ENCODE measurements at places on chromosomes 5 and 9.
A peak's percentile ranks its signal among the peaks of the same experiment; 100 is the strongest.

GRCh38 chr5:77638763-77639671, 504 bp upstream of the OTP start:
- no peak for DNase-seq

DNA sequence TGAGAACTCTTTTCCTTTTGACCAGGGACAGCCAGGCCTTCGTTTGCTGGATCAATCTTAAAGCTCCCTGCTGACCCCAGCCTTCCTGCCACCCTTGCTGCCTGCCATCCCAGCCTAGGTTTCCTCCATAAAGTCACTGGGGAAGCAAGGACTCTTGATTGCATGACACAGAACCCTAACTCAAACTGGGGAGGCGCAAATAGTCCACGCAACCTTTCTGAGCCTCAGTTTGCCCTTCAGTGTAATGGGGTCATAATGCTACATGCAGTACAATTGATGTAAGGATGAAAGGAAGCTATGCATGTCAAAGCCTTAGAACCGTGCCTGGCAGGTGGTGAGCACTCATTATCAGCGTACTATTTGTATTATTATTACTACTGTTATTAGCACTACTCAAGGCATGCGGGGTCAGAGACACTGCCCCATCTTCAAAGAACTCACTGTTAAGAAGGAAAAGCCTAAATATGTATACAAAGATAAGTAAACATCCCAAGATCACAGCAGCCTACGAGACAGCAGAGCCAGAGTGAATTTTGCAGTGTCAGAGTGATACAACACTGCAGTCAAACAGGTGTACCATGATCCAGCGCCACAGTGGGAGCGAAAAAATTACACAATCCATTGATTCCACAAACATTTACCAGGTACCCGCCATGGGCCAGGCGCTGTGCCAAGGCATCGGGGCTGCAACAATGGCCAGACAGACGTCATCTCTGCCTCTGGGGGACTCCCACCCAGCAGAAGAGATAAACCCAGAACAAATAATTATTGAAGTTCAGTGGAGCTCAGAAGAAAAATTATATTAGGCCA, 16.9 kb upstream of the CPLX2 start:
- DNase-seq, result no peak

- DNase-seq, result no peak
Observed at GRCh38 chr5:7970816-7971215, 101.9 kb downstream of the MTRR start.

- DNase-seq, result no peak
Observed at GRCh38 chr9:76433836-76434235, 25.1 kb upstream of the GCNT1 start.

DNA sequence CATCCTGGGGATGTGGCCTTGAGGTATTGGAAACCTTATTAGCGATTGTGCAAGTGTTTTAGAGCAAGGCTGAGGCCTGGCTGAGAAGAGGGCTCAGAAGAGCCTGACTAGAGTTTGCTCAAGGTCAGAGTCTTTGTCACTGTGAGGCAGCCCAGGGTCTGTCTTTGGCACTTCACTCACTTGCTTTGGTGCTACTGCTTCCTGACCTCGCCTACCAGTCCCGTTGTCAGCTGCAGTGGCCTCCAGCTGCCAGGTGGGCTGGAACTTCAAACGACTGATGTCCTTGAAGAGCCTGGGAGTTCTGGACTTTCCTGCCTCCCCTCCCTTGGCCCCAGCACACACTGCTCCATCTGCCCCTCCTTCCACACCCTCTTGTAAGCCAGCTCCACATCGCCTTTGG, 228.0 kb downstream of the SNX18 start:
- DNase-seq, result no peak

- peak; percentile 43 for DNase-seq
Observed at GRCh38 chr5:7745882-7746610, 104.9 kb downstream of the CFAP90 start.

DNA sequence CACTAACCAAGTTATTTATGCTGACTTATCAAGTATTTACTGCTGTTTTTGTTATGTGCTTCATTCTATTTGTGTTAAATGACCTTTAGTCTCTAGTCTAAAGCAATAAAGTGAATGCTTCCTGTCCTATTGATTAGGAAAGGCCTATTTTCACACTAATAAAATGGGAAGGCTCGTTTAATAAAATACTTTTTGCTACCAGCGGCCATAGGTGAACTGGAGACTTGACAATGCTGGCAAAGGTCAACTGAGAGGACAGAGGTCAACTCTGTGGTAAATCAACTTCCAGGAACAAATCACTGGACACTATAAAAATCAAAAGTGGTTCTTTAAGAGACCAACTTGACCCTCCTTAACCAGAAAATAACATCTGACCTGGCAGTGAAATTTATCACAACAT, 634.3 kb downstream of the ISL1 start:
- no peak for DNase-seq

GRCh38 chr5:76542887-76543690, 80.1 kb downstream of the F2RL2 start:
- peak; percentile 77 for DNase-seq

DNA sequence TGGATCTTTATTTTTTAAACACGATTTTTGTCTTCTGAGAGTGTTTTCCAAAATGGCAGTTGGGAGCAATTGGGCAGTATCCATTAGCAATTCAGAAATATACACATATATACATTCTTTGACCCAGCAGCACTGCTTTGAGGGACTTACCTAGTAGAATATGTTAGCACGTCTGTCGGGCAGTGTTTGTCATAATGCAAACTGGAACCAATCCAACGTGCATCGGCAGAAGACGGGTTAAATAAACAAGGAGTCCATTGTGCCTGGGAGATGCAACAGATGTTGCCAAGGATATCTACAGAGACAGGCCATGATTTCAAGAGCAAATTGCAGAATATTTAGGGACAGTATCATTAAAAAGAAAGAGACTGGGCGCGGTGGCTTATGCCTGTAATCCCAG, 107.0 kb downstream of the COL5A1 start:
- DNase-seq, result no peak

- no peak for DNase-seq
Observed at GRCh38 chr9:6305954-6306563, 22.1 kb upstream of the TPD52L3 start.

DNA sequence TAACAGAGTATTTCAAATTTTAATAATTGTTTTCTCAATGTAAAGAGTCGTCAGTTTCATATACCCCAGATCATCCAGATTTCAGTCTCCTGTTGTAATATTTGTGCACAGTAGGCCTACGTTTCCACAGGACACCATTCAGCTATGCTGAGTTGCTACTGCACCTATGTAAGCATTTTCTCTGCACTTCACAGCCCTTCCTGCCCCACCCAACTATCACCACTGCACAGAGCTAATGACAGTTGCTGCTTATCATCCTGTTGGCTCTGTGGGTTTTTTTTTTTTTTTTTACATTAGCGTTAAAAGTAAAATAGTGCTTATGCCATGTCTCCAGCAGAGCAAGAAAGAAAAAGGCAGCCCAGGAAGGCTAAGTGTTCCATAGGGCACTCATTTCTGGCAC, 5.9 kb upstream of the PRKACG start:
- no peak for DNase-seq

GRCh38 chr5:147874910-147875367, 3.6 kb upstream of the SCGB3A2 start:
- DNase-seq, result no peak

DNA sequence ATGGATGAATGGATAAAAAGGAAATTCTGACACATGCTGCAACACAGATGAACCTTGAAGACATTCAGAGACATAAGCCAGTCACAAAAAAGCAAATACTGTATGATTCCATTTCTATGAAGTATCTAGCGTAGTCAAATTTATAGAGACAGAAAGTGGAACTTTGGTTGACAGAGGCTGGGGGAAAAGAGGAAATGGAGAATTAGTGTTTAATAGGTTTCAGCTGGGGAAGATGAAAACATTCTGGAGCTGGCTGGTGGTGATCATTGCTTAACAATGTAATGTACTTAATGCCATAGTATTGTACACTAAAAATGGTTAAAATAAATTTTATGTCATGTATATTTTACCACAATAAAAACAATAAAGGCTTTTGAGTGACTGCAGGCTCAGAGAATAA, 24.2 kb downstream of the PPIC start:
- DNase-seq, result no peak

DNA sequence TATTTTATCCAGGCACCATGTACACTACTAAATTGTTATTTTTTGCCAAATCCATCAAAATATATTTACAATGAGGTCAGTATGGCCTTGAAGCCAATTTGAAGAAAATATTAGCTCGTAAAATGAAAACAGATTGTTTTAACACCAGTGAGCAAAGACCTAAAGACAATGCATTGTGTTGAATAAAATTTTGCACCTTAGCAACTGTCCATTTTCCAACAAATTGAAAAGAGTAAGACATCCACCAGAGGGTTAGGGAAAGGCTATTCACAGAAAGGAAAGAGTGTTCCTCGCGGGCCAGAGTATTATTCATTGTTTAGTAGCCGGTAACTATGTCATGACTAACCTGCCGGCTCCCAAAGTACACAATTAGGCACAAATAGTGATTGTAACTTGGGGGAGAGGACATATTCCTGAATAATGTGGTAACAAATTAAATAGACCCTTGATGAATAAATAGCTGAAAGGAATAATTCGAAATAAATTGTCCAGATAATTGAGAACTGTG, 213.3 kb downstream of the DNAH5 start:
- no peak for DNase-seq

GRCh38 chr9:128523199-128523925, 18.8 kb downstream of the GLE1 start:
- DNase-seq, result no peak

- no peak for DNase-seq
Observed at GRCh38 chr9:76357555-76357954, 36.7 kb downstream of the RFK start.

- no peak for DNase-seq
Observed at GRCh38 chr9:35791297-35791921, at the start of gene NPR2. Gene NPR2 (plus strand): TSS chr9:35791591. CDS start chr9:35792409, 818 bp downstream.

DNA sequence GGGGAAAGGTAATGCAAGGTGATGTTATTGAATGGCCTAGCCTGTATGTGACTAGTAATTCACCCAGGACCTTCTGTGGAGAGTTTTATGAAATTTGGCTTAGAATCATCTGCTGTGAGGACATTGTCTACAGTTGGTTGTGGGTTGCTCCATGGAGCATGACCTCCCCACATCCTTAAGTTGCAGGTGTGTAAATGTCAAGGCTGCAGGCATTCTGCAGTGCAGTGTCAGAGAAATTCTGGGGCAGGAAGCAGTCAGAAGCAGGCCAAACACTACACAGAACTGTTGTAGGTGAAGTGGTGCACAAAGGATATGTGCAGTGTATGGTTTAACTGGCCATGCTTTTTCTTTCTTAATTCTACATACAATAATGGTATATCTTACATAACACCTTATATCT, 588.3 kb downstream of the EBF1 start:
- no peak for DNase-seq

DNA sequence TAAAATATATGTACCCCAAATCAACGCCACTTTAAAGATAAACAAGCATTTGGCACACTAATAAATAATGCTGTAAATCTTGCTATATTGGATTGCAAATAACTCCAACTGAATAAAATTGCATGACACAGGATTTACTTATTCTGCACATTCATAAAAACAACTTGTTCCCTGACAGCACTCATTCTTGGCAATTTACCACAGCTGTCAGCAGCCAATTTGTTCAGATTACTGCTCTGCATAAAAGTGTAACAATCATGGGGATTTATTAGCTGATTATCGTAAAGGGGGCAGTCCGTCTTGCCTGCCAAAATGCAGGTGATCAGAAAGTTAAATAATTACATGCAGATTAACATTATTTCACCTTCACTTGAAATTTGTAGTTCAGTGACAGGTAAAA, 285.3 kb downstream of the SLF1 start:
- DNase-seq, result no peak

DNA sequence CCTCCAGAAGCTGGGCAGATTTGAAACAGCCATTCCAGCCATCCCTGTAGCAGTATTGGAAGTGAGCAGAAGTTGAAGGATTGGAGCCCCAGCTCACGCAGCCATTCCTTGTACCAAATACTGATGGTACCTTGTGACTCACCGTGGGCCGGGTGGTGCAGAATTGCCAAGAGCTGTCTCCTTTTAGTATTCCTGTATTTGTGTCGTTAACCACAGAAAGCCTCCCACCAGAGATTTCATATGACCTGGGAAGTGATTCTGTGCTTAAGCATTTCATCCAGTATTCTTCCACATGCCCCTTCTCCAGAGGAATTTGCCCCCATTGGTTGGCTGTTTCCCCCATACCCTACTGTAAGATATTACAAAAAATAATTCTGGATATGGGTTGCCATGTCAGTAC, 17.7 kb upstream of the TLX3 start:
- DNase-seq, result no peak

DNA sequence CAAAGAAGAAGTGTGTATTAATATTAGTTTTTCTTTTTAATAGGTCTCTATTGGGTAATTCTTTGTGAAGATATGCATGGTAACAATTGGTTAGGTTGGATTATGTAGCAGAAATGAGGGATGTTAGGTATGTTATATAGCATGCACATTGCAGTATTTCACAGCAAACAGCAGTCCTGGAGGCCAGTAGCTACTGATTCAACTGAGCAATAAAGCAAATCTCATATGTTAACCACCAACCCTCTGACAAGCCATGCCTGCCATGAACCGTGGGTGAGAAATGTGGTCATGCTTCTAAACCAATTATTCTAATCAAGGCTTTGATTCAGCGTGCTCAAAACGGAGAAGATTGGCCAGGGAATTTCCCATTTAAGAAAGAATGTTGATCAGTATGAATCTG, 313.0 kb upstream of the CDH6 start:
- DNase-seq, result no peak

GRCh38 chr5:92990771-92991170, 590.2 kb downstream of the NR2F1-AS1 start:
- no peak for DNase-seq

DNA sequence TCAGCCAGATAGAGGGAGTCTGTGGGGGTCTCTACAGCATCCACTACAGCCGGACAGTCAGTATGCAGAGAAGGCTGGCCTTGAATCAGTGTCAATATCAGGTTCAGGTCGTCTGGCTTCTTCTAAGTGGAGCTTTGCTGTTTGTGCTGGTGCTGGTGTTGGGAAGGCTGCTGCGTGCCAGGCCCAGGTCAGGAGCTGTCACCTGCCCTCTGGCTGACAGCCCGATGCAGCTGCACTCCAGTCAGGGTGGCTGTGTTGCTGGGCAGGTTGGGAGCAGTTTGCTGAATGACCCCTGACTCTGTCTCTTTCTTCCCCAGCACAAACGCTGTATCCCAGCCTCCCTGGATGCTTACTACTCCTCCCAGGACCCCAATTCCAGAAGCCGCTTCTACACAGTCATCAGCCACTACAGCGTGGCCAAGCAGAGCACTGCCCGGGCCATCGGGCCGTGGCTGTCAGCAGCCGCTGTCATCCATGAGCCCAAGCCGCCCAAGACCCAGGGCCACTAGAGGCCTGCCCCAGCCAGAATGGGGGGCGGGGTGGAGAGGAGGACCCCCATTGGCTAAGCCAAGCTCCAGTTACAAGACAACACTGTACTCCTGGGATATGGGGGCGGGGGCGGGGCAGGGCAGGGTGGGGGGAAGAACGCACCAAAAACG, 61.6 kb downstream of the NSG2 start:
- no peak for DNase-seq

GRCh38 chr9:97578846-97579245, 54.3 kb downstream of the TSTD2 start:
- no peak for DNase-seq

Measured in CD14-positive monocyte (primary cell).